Effector CD8-positive, alpha-beta T cell (primary cell): ENCODE measurements at places on chromosomes 4 and X.

DNA sequence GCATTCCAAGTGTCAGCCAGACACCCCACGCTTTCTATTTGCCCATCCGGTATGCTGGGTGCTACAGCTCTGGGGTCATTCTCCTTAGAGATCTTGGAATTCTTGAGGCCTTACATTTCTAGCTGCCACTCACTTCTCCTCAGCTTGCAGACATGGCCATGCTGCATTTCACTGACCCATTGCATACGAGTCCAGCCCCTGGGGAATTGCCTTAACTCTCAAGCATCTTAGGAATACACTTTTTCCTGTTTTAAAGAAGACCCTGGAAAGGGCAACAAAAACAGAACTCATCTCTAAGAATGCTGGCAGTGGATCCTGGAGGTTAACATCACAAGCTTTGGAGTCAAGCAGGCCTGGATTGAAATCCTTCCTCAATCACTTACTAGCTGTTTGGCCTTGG lies 122.0 kb upstream of the LNX1 start:
- no peak for DNase-seq

- no peak for DNase-seq
Measured at GRCh38 chrX:11016728-11017127, 94.4 kb upstream of the HCCS start.

DNA sequence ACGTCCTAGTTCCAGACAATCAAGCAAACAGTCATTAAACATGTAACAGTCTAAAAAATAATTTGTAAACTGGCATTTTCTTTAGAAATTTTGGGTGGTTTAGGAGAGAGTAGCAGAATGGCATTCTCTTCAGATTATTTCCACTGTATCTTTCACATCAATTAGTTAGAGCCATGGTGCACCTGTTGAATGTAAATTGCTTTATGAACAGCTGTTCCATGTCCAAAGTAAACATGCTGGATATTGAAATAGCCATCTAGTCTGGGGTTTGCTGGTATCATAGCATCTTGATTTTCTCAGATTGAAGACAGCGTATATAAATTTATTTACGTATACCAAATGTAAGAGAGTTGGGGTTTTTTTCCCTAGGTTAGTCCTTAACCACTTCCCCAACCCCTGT lies 143.6 kb downstream of the RCHY1 start:
- DNase-seq: no peak

DNA sequence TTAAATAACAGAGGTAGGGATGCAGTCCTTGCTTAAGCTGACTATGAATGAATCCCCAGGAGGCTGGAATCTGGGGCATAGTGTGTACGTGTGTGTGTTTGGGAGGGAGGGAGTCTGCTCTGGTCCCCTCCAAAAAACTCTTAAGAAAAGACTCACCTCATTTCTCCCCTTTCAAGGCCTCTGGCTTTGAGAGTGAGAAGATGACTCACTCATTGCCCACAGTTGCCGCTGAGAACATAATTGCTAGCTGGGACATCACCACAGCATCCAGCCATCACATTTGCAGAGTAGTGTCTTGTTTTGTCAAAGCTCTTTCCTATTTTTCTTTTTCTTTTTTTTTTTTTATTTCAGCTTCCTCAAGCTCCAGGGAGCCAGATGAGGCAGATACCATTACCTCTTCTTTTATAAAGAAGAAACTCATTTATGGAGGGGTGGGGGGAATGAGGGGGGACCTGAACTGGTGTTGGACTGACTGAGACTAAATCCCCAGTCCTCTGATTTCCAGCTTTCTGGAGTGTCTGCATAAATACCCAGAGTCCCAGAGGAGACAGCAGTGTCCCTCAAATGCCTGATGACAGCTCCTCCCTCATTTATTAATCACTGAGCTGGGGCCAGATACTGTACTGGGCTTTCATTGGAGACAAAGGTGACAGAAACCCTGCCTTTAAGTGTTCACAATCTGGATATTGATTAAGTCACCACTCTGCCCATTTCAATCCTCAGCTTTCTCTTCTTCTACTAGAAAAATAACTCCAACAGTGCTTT lies 61.9 kb upstream of the LAS1L start:
- peak; percentile 9 for DNase-seq

- no peak for DNase-seq
Measured at GRCh38 chr4:156718226-156718625, 253.4 kb downstream of the PDGFC start.

DNA sequence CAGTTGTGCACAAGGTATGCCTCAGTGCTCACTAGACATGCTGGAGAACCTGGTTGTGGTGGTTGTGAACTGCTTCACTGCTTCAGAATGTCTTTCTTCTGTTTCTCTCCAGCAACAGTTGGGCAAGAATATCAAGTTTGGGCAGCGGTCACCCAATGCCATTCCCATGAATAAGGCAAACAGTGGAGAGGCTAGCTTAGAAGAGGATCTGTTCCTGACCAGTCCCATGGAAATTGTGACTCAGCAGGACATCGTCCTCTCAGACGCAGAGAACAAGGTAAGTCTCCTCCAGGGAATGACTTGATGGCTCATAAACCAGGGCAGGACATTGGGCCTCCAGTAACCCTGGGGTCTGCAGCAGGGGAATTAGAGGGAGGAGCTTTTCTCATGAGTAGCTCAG lies 79.9 kb downstream of the AASDH start:
- DNase-seq: no peak

DNA sequence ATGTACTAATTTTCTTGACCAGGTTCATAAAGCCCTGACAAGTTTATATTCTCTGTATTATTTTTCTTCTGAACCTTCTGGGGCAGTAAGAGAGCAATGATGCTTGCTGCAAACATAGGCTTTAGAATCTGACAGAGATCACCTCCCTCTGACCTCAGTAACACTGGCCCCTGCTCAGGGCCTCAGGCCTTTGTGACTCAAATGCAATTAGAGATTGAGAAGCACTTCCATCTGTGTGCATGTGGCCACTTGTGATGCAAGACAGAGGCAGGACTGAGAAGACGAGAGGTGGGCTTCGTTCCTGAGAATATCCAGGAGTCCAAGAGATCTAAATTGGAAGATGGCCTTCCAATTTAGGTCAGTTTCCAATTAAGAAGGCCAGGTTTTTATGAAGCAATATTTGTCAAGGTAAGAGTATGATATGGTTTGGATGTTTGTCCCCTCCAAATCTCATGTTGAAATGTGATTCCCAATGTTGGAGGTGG lies 82.8 kb upstream of the VEGFC start:
- DNase-seq: no peak

DNA sequence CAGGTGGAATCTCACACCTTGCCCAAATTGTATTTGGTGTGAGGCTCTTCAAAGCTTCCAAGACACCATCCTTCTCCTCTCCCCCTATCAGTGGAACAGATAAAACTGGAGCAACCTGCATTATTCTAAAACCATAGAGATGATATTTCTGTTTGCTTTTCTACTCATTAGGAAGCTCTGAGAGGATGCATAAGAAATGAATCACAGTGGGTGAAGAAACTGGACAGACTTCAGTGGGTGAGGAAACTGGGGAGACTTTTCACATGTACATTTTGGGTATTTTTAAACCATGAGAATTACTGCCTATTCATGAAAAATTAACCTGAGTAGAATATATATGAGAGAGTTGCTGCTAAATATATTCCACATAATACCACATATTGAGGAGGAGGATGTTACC lies 16.4 kb downstream of the HAND2 start:
- no peak for DNase-seq

DNA sequence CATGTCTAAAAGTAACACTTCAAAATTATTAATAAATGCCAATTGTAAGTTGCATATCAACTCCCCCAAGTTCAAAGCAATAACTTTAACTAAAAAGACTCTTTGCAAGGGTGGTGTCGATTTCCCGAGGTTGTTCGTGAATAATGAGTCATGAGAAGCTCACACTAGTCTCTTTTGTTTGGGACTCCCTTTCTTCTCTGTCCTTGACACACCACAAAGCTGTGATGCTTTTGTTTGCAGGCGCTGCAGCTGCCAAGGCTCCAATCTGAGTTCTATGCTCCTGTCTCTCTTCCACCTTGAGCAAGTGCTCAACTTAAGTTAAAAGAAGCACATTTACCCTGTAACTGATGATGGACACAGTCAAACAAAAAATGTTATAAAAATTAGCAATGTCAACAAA lies 65.9 kb downstream of the FAT1 start:
- DNase-seq: no peak

DNA sequence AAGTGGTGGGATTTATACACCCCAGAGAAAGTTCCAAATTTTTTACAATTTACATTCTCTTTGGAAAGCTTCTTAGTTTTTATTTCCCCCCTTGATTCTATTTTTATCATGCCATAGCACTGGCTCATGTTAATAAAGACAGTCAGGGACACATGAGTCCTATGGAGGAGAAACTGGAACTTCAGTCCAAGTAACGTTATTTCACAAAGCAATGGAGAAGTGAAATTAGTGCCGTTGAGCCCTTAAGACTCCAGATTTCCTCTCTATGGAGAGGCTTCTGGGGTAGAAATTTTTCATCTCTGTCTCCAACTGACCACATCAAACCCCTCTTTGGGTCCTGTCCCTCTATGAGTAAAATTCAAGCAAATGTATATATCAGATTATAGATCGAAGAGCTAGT lies 12.8 kb upstream of the TASL start:
- DNase-seq: no peak

GRCh38 chrX:118493016-118493415 lies 2.6 kb upstream of the DOCK11 start:
- DNase-seq: no peak
